Left colon (tissue), 2 donors: ENCODE measurements at places on chromosomes 1 and 21. TPM values are rescaled to one million over a fixed set of nuclear protein-coding genes. Genes with fewer than 3 reads are reported as not detected.

The FCGR2B gene
- total RNA-seq = 5.1 TPM

The AMPD1 gene
- 2.2 TPM for total RNA-seq

- DNase-seq = peak; percentile 66
Measured at GRCh38 chr1:89953131-89953626, 41.7 kb upstream of the ZNF326 start.

GRCh38 chr1:180530501-180530900 lies 28.1 kb upstream of the ACBD6 start:
- peak; percentile 38 for DNase-seq

DNA sequence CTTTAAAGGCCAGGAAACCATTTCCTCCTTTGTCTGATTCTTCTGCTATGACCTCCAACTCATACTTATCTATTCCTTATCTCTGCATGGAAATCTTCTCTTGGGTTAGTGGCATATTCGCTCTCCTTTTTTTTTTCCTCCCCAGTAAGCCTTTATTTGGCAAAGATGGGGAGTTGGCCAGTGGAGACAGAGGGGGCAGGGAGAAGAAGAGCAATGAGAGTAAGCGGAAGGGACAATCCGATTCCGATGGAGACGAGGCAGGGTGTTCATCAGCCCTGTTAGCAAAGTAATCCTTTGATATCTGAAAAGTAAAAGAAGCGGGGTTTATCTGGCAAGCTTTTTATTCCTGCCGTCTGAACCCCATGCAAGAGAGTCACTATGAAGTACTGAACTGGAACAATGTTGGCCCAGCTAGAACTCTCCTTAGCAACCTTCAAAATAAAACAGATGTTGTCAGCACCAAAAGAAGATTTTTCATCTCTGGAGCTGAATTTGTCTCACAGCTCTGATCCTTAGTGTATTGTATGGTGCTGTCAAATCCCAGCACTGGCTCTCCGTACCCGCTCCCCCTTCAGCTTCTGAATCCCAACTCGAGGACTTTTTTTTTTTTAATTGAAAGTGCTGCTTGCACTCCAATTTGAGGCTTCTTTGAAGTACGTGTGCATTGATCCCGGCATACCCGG lies 40.9 kb downstream of the PTGFRN start:
- no peak for DNase-seq

- peak; percentile 65 for DNase-seq
Measured at GRCh38 chr1:226737819-226738420, 1.2 kb downstream of the ITPKB start.
